ENCODE measurements at places on chromosomes 2 and 18.

GRCh38 chr2:199659207-199659606 is 191.8 kb downstream of the FTCDNL1 start:
- DNase-seq, result no peak

DNA sequence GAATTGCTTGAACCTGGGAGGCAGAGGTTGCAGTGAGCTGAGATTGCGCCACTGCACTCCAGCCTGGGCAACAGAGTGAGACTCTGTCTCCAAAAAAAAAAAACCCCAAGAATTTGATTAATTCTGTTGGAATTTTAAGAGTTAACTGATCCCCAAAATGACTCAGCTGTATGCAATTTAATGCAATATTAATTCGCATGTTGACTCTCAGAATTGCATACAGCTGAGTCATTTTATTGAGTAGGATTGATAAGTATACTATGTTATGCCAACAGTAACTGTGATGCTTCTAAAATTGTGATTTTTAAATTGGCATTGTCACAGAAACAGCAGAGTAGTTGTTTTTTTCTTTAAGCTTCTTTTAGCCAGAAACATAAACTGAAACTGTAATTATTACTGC is 19.6 kb downstream of the MSH2 start:
- no peak for DNase-seq

GRCh38 chr2:165239230-165239629 is at the start of gene SCN2A:
TSS of gene SCN2A (plus strand) at chr2:165239414. CDS start at chr2:165295824, 56,410 bp downstream.
- DNase-seq, result no peak

- DNase-seq, result no peak
Measured at GRCh38 chr2:165793161-165793778, 777 bp downstream of the GALNT3 start.

DNA sequence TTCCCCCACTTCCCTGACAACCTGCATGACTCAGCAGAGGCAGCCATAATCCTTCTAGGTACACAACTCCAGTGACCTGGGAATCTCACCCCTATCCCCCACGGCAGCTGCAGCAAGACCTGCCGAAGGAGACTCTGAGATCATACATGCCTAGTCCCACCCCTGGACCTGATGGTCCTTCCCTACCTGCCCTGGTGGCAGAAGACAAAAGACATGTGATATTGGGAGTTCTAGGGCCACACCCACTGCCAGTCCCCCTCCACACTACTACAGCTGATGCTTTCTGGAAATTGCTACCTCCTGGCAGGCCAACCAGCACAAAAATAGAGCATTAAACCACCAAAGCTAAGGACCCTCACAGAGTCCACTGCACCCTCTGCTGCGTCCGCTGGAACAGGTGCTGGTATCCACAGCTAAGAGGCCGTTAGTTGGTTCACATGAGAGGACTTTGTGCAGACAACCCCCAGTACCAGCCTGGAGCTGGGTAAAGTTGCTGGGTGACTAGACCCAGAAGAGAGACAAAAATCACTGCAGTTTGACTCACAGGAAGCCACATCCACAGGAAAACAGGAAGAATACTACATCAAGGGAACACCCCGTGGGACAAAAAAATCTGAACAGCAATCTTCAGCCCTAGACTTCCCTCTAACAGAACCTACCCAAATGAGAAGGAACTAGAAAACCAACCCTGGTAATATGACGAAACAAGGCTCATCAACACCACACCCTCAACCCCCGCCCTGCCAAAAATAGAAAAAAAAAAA is 12.5 kb downstream of the MARCO start:
- DNase-seq, result no peak

DNA sequence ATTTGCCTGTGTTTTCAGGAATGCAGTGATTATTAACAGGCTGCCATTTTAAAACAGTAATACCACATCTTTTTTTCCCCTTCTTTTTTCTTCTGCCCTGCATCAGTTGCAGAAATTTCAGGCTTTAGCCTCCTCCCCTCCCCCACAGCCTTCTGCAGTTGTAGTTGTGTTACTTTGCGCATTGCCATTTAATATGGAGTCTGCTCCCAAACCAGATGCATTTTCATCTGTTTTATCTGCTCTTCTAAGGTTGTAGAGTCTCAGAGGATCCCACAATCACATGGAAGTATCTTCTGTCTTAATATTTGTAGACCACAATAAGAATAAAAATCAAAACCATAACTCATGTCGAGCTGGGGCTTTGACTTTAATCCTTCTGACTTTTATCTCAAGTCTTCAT is 3.8 kb downstream of the ASXL3 start:
- no peak for DNase-seq

DNA sequence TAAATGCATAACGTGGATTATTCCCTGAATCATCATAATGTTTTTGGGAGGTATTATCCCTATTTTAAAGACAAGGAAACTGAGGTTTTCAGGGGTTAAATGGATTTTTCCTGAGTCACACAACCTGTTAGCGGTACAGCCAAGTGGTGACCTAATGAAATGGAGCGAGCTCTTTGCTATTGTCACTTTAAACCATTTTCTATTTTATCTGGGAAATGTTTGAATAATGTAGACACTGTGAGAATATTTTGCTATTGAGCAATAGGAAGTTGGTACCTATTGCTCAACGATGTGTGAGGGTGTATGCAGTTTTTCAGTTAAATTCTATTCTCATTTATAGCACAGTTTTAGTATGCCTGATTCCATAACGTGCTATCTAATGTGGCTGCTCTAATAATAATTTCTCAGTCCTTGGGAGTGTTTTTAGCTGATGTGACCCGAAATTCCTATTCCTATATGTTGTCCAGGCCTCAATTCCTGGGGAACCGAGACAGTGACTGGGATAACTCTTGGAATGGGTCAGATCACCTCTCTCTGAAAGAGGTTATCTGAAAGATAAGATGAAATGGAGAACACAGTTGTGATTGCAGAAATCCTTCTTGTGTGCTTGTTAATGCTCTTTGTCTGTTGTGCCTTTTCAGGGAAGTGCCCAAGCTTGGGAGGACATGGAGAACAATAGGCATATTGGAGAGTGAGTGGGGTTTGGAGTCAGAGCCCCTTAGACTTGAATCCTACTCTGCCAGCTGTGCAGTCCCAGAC is 38.4 kb downstream of the ABCB11 start:
- no peak for DNase-seq

- no peak for DNase-seq
Measured at GRCh38 chr2:226325526-226325925, 474.1 kb downstream of the IRS1 start.

GRCh38 chr2:142286618-142287017 is 155.8 kb upstream of the LRP1B start:
- no peak for DNase-seq

- DNase-seq, result no peak
Measured at GRCh38 chr2:24918326-24919036, 1.6 kb downstream of the ADCY3 start.

DNA sequence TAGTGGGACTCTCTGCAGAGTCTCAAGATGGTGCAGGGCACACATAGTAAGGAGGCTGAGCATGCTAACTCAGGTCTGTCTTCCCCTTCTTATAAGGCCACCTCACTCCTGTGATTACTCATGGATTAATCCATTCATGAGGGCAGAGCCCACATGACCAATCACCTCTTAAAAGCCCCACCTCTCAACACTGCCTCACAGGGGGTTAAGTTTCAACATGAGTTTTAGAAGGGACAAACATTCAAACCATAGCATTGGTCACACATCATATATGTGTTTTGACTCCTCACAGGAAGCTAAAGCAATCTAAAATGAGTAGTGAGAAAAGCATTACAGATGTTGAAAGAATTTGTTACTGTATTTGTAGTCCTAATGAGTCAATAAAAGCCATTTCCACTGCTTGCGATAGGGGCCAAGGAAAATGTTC is 57.5 kb downstream of the DTNA start:
- DNase-seq, result no peak

DNA sequence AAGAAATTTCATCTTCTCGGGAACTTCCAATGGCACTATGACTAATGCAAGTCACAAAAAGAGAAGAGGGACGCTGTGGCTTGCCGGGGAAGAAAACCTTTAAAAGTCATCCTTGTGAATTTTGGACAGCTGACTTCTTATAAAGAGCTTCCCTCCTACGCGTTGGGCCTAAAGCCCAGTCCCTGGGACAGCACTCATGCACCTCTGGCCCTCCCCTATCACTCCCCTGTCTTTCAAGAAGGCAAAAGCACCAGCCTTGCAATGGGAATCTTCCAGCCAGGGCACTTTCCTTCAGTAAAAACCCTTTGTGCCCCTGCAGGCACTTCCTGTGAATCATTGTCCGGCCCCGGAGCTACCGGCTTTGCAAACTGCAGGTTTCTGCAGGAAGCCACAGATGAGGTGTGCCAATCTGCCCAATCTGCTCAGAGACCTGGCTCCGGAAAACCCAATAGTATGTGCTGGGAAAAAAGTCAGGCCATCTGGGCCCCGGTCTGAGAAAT is 7.1 kb downstream of the MREG start:
- no peak for DNase-seq

DNA sequence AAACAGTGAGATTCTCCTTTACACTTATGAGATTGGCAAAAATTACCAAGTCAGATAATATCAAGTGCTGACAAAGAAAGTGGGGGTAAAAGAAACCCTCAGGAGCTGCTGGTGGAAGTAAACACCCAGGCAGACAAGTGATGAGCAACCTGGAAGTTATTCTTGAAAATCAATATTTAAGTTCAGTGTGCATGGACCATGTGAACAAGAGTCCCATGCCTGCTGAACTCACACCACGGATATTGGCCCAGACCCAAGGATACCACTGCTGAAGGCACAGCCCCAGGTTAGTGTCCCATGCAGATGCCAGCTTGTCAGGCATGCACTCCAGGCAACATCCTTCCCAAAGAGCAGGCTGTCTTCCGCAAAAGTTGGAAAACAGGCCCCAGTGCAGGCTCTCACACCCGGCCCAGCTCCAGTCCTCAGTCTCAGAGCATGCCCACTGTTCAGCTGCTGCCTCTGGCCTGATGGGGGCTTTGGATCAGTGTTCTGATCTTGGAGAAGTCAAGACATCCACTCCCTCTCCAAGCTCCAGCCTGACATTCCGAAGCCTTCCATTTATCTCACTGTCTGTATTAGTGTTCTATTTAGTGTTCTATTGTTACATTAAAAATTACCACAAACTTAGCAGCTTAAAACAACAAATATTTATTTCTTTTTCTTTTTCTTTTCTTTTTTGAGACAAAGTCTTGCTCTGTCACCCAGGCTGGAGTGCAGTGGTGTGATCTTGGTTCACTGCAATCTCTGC is 70.0 kb downstream of the HS1BP3 start:
- no peak for DNase-seq

DNA sequence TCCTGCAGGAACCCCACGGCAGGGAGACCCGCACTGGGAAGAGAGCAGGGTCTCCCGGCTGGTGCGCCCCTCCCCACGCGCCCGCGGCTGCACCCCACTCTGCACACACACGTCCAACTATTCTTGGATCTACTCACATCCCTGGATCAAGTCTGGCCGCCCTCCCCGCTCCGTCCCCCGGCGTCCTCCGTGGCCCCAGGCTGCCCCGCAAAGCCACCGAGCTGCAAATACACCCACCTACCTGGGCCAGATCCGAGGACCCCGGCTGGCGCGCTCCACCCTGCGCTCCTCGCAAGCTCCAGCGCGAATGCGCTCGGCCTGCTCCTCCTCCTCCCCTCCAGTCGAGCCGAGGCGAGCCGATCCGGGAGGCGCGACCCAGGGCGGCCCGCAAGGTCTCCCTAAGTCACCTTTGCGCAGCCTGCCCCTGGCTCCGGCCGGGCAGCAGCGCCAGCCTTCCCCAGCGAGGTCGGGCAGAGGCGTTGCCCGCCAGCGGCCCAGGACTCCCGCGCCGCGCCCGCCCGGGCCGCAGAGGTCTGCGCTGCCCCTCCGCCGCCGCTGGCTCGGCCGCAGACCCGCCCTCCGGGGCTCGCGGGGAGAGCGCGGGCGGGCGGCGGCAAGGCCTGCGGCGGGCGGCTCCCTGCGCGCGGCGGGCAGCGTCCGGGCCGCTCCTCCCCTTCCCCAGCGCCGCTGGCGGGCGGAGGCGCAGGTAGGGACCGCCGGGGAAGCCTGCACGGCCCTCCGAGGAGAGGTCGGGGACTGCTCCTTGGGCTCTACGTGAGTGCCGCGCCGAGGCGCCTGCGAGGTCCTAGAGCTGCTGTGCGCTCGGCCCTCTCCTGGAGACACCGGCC is 126.0 kb downstream of the OSBPL1A start:
- no peak for DNase-seq

- DNase-seq, result no peak
Measured at GRCh38 chr2:17588031-17588430, 47.5 kb downstream of the VSNL1 start.

GRCh38 chr18:269480-270095 is 1.7 kb upstream of the THOC1 start:
- no peak for DNase-seq

DNA sequence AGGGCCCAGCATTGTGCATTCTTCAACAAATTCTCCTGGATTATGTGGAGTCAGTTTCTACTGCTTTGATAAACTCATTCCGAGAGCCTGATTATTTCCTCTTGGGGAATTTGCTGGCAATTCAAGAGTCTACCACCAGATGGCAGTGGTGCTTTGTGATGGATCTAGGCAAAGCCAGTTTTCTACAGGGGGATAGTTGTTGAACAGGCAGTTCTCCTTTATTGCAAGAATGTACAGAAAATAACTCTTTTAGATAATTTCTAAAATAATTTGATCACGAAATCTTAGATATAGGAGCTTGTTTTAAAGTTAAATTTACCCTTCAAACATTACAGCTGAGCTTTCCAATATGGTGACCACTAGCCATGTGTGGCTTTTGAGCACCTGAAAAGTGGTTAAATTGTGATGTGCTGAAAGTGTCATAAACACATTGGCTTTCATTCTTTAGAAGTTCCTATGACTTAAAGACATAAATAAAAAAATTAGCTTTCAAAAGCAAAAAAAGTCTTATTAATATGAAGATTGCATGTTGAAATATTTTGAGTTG is 66.7 kb upstream of the HAAO start:
- peak; percentile 75 for DNase-seq

DNA sequence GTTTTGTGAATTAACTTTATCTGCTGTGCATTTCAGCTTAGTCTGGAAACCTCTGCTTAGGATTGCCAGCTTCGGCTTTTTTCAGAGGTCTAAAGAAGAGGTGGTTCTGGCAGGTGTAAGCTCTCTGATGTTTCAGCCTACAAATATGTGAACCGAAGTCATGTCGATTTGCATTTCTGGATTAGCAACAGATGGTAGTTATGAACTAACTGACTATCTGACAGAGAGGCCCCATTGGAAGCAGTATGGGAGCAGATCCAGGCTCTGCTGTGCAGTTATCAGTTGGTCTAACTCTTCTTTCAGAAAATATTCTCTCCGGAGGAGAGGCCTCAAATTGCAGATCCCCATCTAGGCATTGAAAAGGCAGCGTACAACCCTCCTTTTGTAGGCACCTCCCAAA is 32.7 kb upstream of the SPRED2 start:
- DNase-seq, result no peak

Data from naive thymus-derived CD8-positive, alpha-beta T cell (primary cell).